NCI-H1930 (cell line): ENCODE measurements at places on chromosomes 2 and 18.

DNA sequence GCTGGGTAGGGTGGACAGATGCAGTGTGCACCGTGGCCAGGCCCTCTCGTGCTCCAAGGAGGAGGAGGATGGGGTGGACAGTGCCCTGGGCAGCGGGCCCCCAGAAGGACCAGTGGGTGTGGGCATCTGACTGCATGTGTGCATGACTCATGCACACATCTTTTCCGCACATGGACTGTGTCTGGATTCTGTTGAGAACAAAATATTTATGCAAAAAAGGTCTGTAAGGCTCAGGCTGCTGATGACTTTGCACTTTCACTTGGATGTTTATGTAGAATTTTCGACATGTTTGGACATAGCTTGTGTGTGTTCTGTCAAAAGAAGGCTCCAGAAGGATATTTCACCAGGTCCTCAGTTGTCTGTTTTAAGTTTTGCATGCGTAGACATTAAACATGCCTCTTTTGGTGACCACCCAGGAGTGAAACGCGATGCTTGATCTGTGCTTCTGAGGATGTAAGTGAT is 45.6 kb downstream of the MTCL1 start:
- no peak for DNase-seq

DNA sequence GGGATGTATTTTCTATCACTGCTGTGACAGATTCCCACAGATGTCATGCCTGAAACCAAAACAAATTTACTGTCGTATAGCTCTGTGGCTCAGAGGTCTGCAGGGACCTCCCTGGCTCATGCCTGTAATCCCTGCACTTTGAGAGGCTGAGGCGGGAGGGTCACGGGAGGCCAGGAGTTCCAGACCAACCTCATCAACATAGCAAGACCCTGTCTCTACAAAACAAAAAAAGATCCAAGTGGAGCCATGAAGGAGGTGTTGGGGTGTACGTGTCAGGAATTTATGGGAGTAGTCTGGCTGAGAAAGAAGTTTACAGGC is 51.0 kb upstream of the FAHD2A start:
- DNase-seq: no peak

GRCh38 chr2:223095207-223095606 is 43.2 kb downstream of the KCNE4 start:
- no peak for DNase-seq

DNA sequence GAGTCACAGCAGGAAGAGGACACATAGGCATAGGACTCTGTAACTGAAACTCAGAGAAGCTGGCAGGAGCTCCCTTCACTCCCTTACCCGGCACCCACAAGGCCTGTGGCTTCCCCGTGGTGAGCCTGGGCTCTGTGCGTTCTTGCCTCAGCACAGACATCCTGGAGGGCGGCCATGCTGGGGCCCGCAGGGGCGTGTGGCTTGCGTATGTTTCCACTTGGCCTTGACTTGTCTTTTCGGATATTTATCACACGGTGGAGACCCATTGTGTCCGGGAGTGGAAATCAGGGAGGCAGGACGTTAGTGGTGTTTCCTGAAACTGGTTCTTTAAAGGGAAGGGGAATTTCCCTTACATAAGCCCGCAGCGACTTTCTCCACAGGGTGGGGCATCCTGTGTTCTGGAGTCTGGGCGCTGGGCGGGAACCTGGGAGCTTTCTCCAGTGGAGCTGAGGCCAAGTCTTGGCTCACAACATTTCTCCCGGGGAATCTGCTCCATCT is 49.9 kb upstream of the EML6 start:
- no peak for DNase-seq
